ENCODE measurements at places on chromosomes 3 and 15.

DNA sequence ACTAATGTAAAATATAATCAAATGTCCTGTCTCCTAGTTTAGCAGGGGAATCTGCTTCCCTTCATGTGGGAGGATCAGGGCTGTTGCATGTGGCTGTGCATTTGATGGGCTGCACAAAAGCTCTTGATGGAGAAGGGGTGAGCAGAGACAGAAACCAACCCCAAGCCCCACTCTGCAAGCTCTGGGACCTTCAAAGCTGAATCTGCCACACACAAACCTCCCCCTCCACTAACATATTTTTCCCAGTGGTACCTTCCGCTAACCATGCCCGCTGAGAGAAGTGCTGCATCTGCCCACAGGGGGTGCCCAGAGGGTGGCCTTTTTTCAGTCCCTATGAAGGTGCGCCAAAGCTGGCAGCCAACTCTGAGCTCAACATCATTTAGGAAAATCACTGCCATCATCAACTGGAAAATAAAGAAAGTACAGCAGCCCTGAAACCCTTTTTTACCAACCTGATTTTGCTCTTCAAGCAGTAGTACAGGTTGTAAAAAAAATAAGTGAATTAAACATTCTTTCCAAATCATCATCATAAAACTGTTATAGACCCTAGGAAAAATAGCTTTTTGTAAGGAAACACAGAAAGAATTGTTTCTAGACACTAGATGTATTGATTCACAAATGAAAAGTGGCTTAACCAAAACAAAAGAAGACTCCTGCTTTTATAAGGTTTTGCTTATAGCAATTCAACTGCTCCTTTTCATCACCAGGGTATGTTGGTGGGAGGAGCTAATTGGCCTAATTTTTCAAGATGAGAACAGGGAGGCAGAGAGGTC, 97.0 kb downstream of the HHLA2 start:
- DNase-seq: peak; percentile 64

DNA sequence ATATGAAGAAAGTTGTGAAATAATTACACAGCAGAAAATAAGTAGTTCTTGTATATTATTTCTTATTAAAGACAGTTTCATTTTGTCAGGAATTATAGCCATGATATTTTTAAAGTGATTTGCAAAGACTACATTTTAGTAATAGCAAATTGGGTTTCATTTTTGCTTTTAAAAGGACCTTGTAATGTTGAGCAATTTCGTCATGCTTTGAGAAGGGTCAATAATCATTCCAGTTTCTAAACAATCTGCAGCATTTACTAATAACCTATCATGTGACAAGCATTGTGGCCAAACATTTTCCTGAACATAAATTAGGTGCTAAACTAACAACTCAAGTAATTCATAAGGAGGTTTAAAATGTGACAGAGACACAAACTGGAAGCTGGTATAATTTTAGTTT, 214.4 kb upstream of the CBLB start:
- DNase-seq: no peak

DNA sequence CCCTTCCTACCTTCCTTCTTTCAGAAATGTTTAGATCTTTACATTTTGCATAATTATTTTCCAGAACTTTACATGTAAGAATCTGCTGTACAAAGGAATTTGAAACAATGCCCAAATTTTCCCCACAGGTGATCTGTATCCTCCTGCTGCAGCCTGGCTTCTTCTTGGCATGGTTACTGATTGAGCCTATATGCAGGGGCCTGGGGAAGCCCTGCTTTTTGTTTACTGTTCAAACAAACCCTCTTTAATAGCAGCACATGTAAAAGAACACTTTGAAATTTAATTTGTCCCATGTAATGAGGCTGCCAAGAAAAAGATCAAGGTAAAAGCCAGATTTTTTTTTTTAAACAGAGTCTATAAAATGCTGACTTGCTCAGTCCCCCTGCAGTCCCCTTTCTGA, 432.2 kb downstream of the TUSC7 start:
- DNase-seq: peak; percentile 53

- DNase-seq: no peak
These were observed 115.9 kb downstream of the EEFSEC start for GRCh38 chr3:128269006-128269775.

DNA sequence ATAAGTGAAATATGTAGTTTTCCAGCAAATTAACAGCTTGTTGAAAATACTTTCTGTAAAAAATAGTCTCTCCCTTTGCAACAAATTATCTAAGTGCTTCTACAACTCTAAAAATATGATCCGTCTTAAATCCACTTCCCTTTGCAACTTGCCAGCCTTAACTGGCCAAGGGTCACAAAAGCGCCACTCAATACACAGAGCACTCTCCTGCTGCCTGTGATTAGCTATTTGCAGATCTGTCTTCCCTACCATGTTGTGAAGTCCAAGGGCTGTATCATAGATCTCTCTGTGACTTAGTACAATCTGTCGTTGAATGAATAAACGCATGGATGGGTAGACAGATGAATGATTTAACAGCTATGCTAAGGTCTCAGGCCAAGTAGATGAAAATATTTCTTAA, 76.2 kb downstream of the ITGB5 start:
- DNase-seq: no peak

GRCh38 chr3:87498358-87499080, 222.1 kb upstream of the POU1F1 start:
- no peak for DNase-seq

DNA sequence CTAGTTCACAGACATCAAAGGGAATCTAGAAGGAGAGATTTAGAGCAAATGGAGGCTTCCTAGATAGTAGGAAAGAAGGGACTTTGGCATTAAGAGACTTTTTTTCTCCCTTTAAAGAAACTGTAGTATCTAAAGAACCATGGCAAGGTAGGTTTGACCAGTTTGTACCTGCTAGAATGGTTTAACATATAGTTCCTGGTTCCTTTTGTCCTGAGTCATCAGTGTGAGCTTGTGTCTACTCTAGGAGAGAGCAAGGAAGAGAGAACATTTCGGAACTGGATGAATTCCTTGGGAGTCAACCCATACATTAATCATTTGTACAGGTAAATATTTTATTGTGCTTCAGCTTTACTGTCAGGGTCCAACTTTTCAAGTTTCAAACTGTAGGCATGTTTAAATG, 29.6 kb upstream of the TRPC1 start:
- DNase-seq: no peak

GRCh38 chr3:18559331-18559842, 134.2 kb upstream of the SATB1 start:
- peak; percentile 75 for DNase-seq

DNA sequence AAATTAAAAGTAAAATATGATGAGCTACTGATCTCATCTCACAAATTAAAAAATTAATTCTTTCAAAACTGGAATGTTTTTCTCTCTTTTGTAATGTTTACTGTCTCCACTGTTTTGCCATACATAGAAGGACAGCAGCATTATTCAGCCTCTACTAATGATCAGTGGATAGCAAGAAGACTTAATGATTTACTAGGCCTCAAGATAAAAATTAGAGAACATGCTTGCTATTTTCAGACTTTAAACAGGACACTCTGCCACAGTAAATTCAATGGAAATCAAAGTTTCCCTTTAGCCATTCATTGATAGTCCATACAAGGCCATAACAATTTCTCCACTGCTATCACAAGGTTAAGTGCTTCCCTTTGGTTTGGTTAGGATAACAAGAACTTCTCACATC, 129.4 kb downstream of the TMCC1 start:
- no peak for DNase-seq

Data from NCI-H146 (cell line).